ENCODE measurements at places on chromosomes 4 and X.

DNA sequence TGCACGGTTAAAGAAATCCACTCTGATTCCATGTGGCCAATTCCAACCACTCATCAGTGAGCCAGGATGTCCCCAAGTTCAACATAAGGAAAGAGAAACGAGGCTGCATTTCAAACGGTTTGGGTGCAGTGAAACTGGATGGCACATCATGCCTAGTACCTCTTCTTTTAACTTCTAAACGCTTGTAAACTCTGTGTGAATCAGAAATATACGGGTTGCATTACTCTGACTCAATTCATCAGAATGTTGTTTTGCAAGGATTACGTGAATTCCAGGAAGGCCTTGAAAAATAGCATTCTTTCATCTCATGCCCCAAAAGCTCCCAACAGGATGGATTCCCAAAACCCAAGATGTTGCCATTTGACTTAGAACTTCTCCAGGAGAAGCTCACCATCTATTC lies 270.4 kb downstream of the LDB2 start:
- no peaks in the 10 kb centered on the region for H3K4me1 ChIP-seq
- no peaks in the 10 kb centered on the region for H3K27me3 ChIP-seq
- H3K4me3 ChIP-seq, result no peak overlapping the region
- DNase-seq, result no peak
- H3K36me3 ChIP-seq, result no peaks in the 10 kb centered on the region

DNA sequence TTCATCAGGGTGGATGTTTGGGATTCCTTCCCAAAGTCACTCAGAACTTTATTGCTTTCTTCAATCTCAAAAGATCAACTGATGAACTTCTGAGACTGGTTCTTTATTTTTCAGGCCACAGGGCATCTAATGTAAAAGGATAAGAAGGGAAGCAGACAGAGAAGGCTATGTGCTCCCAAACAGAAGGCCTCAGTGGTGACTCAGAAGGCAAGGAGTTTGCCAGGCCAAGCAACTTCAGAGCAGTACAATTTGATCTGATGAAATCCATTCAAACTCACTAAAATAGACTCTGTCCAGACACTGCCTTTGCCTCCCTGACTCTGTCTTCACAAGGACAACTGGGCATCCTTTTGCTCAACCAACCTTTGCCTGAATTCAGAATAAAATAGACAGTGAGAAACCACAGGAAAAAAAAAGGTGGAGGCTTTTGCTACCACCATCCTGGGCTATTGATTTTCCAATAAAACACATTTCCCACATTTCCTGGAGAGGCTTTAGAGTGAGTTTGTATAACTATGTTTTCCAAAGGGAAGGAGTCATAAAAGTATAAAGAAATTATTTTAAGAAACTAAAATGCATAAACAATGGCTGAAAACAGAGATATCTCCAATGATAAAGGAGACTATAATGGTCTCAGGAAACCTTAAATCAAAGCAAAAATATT lies 55.2 kb downstream of the ARHGEF6 start:
- H3K36me3 ChIP-seq, result no peaks in the 10 kb centered on the region
- no peak overlapping the region for H3K27ac ChIP-seq

DNA sequence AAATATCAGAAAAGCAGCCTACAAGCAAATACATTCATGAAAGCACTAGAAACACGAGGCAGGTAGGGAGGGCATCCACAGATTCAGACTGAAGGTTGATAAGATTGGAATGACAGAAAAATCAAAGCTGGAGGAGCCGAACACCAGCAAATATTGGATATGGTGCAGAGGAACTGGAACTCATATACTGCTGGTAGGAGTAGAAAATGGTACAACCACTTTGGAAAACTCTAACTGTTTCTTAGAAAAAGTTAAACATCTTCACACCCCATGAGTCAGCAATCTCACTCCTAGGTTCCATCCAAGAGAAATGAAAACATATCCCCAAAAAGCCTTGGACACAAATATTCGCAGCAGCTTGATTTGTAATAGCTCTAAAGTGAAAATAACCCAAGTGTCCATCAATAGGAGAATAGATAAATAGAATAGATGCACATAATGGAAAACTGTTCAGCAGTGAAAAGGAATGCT lies 27.1 kb downstream of the CD99L2 start:
- H3K4me3 ChIP-seq, result no peak overlapping the region
- no peaks in the 10 kb centered on the region for H3K36me3 ChIP-seq
- no peak for DNase-seq
- H3K27ac ChIP-seq, result no peak overlapping the region
- no peaks in the 10 kb centered on the region for H3K27me3 ChIP-seq

GRCh38 chrX:118632862-118633261 lies 94.5 kb upstream of the IL13RA1 start:
- H3K36me3 ChIP-seq, result no peaks in the 10 kb centered on the region
- no peaks in the 10 kb centered on the region for H3K27me3 ChIP-seq
- H3K4me3 ChIP-seq, result no peak overlapping the region
- no peak for DNase-seq

DNA sequence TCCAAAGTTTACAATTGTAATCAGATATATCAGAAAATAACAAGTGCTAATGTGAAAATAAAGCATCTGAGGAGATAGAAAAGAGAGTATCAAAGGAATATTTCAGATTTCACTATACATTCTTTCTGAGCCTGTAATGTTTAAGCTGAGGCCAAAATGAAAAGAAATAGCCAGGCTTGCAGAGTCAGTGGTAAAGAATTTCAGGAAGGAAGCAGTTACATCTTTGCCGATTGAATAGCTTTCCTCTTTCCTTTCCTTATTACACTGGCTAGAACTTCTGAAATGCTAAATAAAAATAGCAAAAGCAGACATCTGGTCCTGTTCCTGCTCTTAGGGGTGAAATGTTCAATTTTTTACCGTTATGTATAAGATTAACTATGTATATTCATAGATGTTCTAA lies 1441.6 kb upstream of the PCDH7 start:
- H3K27me3 ChIP-seq, result no peaks in the 10 kb centered on the region
- DNase-seq, result no peak
- no peaks in the 10 kb centered on the region for H3K4me1 ChIP-seq
- no peak overlapping the region for H3K27ac ChIP-seq
- H3K4me3 ChIP-seq, result no peak overlapping the region

DNA sequence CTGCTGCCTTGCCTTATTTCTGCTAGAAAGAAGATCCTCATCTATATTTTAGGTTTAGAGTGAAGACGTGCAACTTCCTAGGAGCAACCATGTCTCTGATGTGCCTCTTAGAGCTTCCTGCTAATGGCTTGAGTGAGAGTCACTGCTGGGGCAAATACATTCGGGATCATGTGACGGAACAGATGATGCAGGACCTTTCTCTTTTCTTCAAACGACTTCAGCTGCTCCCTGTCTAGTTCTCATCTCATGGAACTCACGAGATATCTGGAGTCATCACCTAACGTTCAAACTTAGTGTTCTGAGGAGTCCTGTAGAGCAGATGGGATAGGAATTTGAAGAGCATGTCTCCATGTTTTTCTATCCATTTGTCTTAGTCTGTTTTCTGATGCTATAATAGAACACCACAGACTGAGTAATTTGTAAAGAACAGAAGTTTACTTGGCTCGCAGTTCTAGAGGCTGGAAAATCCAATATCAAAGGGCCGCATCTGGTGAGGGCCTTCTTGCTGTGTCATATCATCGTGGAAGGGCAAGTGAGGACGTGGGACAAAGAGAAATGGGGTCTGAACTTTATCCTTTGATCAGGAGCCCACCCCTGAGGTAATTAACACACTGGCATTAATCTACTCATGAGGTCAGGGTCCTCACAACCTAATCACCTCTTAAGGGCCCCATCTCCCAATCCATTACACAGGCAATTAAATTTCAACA lies 43.5 kb upstream of the SCRG1 start:
- H3K4me3 ChIP-seq, result no peak overlapping the region
- H3K27ac ChIP-seq, result no peak overlapping the region
- DNase-seq, result no peak
- H3K36me3 ChIP-seq, result no peaks in the 10 kb centered on the region

GRCh38 chr4:168831585-168831918 lies 178.5 kb downstream of the CBR4 start:
- H3K4me3 ChIP-seq, result peak overlapping the region; percentile 88
- no peaks in the 10 kb centered on the region for H3K4me1 ChIP-seq
- no peak for DNase-seq
- H3K27me3 ChIP-seq, result no peaks in the 10 kb centered on the region
- no peaks in the 10 kb centered on the region for H3K36me3 ChIP-seq

DNA sequence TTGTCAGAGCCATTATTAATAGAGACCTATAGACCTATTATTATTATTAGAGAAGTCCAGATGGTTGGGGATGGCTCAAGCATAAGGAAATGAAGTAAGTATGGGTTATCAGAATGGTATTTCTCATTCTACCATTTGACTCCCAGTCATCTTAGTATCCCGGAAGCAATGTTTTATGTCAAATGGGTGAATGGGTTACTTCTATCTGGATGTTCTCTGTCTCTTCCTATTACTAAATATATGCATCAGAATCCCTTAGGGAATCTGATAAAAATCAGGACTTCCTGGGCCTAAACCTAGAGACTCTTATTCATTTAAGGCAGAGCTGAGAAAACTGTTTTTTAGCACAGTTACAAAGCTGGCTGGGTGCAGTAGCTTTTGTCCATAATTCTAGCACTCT lies 149.9 kb downstream of the SLC10A7 start:
- H3K4me3 ChIP-seq, result no peak overlapping the region
- no peak for DNase-seq
- H3K4me1 ChIP-seq, result no peaks in the 10 kb centered on the region
- no peak overlapping the region for H3K27ac ChIP-seq
- no peaks in the 10 kb centered on the region for H3K36me3 ChIP-seq

DNA sequence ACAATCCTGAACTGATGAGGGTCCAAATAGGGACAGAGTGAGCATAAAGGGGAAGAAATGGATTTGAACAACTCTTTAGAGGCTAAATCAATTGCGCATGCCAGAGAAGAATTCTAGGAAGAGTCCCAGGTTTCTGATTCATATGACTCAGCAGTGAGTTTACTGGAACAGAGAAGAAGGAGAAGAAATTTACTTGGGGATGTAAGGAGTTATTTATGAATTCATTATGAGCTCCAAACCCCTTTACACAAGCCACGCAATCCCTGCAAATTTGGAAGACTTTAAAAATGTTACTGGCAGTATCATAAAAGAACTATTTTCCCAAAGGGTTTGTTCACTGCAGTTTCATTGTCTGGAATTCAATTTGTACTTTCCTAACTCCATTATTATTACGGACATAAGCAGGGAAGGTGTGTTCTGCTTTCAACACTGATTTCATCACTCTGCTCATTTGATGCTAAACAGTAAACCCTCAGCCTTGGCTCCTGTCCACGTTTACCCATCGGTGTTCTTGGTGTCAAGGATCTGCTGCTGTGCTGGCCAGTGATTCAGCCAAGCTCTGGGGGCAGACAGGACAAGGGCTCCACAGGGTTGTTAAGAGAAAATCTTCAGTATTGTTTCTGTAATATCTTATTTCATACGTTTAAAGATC lies 273.7 kb downstream of the HNRNPD start:
- H3K27ac ChIP-seq, result no peak overlapping the region
- H3K4me1 ChIP-seq, result no peaks in the 10 kb centered on the region
- no peak overlapping the region for H3K4me3 ChIP-seq
- DNase-seq, result no peak

GRCh38 chr4:183260491-183261151 lies 59.5 kb downstream of the CLDN22 start:
- no peaks in the 10 kb centered on the region for H3K27me3 ChIP-seq
- no peak overlapping the region for H3K4me3 ChIP-seq
- no peaks in the 10 kb centered on the region for H3K4me1 ChIP-seq
- DNase-seq, result peak; percentile 39
- H3K27ac ChIP-seq, result no peak overlapping the region

DNA sequence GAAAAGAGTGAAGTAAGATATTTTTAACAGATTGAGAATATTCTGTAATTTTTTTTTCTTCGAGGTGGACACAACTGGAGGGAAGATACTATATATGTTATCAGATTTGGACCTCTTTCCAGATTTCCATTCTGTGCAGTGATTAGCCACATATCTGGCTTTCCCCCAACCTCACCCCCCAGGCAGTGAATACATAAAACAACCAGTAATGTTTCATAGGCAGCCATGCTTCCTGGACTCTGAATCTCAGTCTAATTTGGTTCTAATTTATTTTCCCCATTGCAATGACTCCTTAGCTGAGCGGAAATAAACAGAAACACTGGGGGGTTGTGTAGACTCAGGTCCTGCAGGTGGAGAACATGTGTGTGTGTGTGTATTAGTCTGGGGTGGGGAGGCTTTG lies 226.5 kb downstream of the FBXW7 start:
- H3K27me3 ChIP-seq, result no peaks in the 10 kb centered on the region
- no peaks in the 10 kb centered on the region for H3K36me3 ChIP-seq
- no peak overlapping the region for H3K4me3 ChIP-seq

- no peaks in the 10 kb centered on the region for H3K36me3 ChIP-seq
- DNase-seq, result no peak
- H3K4me1 ChIP-seq, result no peaks in the 10 kb centered on the region
- H3K27ac ChIP-seq, result no peak overlapping the region
- no peak overlapping the region for H3K4me3 ChIP-seq
Observed at GRCh38 chr4:123236606-123237005, 160.0 kb upstream of the SPRY1 start.

DNA sequence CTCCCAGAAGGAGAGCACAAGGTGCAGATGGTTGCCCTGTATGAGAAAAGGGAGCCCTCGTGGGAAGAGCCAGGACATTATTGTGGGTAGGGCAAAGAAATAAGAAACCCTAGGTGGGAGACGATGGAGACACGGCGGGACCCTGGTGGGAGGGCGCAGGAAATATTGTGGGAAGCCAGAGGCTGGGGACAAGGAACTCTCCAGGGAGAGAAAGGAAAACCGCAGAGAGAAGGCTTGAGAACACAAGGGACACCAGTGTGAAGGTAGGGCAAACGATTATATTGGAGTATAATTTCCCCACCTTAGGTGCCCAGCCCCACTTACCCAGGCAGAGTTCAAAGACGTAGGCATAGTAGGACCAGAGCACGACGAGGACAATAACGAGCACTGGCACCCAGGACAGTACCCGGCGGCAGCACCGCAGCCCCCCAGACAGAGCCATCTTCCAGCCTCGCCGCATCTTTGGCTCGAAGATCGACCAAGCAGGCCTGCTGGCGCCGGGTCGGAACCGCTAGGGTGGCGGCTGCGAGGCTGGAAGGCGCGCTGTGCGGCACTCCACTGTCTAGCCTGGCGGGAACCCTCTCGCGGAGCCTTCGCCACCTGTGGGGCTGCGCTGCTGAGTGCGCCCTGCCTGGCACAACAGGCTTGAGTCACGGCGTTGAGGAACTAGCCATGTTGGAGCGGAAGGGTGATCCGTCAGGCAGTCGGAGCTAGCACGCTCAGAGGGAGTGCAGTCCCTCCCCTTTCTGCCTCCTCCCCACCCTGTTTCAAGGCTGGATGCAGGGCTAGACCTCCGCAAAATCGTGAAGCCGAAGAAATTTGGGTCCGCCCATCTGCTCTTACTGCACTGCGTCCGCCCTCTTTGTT lies at the start of gene ZDHHC15:
TSS of gene ZDHHC15 (minus strand) at position 473 of the 867 bp plus-strand sequence. CDS start at position 460, 13 bp downstream.
- peak within 1 kb of the TSS; percentile 2 for H3K4me3 ChIP-seq
- no peaks in the 10 kb centered on the region for H3K36me3 ChIP-seq
- no peaks in the 10 kb centered on the region for H3K27me3 ChIP-seq
- H3K27ac ChIP-seq, result peak within 1 kb of the TSS; percentile 49

DNA sequence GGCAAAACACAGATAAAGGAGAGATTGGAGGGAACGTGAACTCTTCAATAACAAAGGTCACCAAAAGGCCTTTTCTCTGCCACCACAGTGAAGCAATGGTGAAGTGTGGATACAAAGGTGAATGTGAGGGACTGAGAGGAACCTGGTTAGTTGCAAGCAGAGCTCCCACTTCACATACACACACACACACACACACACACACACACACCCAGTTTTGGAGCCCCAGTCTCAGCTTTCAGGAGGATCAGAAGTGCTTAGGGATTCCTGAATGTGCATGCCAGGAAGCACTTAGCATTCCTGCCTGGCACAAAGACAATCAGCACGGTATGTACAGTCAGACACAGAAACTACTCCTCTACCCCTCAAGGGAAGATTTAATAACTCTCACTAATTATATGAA lies 71.5 kb downstream of the ARHGEF9 start:
- peak; percentile 7 for DNase-seq
- no peaks in the 10 kb centered on the region for H3K36me3 ChIP-seq
- no peaks in the 10 kb centered on the region for H3K27me3 ChIP-seq
- no peak overlapping the region for H3K27ac ChIP-seq
